ENCODE measurements at places on chromosomes 6 and 20. TPM values are rescaled to one million over a fixed set of nuclear protein-coding genes. Genes with fewer than 3 reads are reported as not detected.

F13A1 gene
- total RNA-seq, result 2.4 TPM

PDYN gene
- 0.33 TPM for total RNA-seq

TFAP2A gene
- total RNA-seq, result not detected

MICB gene
- total RNA-seq, result 3.6 TPM

PYGB gene
- 268 TPM for total RNA-seq

PHACTR3 gene
- 0.14 TPM for total RNA-seq

TRAPPC3L gene
- not detected for total RNA-seq

LAMA2 gene
- 52.0 TPM for total RNA-seq

MAP3K4 gene
- total RNA-seq, result 25.0 TPM

CTAGE9 gene
- not detected for total RNA-seq

PGC gene
- total RNA-seq, result not detected

DPPA5 gene
- total RNA-seq, result not detected

PTCRA gene
- not detected for total RNA-seq

SH3BGRL2 gene
- 35.0 TPM for total RNA-seq

SLC22A1 gene
- total RNA-seq, result 0.42 TPM

NOX3 gene
- not detected for total RNA-seq

GPR6 gene
- total RNA-seq, result not detected

BHLHE23 gene
- not detected for total RNA-seq

FAM209B gene
- not detected for total RNA-seq

POLH gene
- total RNA-seq, result 7.1 TPM

GLP1R gene
- total RNA-seq, result 0.11 TPM

PKHD1 gene
- total RNA-seq, result not detected

THEMIS gene
- not detected for total RNA-seq

WFDC10B gene
- total RNA-seq, result not detected

VSTM2L gene
- 321 TPM for total RNA-seq

Measured in cardiac muscle cell (in vitro differentiated cells and primary cell).